ENCODE measurements at places on chromosomes 12 and 14. TPM values are rescaled to one million over a fixed set of nuclear protein-coding genes. Genes with fewer than 3 reads are reported as not detected.

The AMDHD1 gene
- total RNA-seq = 0.66 TPM

The OR6C3 gene
- total RNA-seq = not detected

The TAS2R20 gene
- 4.6 TPM for total RNA-seq

DNA sequence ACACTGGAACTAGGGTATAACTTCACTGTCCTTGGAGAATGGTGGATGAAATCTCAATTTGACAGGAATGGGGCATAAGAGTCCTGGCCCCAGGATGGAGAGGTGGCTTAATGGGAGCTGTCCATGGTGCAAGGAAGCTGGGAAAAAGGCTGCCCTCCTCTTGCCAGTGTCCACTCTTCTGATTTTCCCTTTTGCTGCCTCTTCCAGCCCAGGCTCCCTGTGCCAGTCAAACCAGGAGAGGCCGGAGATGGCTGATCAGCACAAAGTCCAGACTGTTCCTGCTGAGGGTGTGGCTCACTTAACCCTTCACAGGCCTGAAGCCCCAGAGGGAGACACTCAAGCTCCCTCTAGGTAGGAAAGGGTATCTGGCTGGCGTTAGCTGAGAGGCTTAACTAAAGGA is at the start of gene MYO1A:
Gene MYO1A (minus strand): TSS at position 240 of the 400 bp plus-strand sequence. CDS start 1,806 bp downstream, outside the sequence.
- no peak for DNase-seq
- no peak within 1 kb of the TSS for H3K4me3 ChIP-seq
- no peaks in the 10 kb centered on the region for H3K27me3 ChIP-seq
- H3K36me3 ChIP-seq = no peaks in the 10 kb centered on the region
- H3K4me1 ChIP-seq = no peaks in the 10 kb centered on the region

DNA sequence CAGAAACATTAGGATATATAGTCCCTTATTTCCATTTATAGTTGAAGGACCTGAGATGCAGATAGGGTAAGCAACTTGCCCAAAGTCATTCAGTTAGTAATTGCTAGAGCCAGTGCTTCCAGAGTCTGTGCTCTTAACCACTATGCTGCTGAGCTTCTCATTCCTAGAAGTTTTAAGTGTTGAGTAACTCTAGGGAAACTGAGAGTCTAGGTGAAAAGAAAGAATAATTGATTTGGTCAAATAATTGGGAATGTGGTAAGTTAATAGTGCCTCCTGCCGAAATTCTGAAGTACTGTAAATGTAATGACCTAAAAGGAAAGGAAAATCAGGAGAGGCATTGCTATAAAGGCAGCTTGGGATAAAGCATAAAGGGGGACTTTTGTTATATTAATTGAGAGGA is 14.1 kb downstream of the PYROXD1 start:
- no peak overlapping the region for H3K27ac ChIP-seq
- H3K4me3 ChIP-seq = no peak overlapping the region
- DNase-seq = no peak
- H3K4me1 ChIP-seq = no peaks in the 10 kb centered on the region
- no peaks in the 10 kb centered on the region for H3K27me3 ChIP-seq
- H3K36me3 ChIP-seq = peaks cover 28% of the 10 kb centered on the region

- H3K4me1 ChIP-seq = no peaks in the 10 kb centered on the region
- H3K27me3 ChIP-seq = no peaks in the 10 kb centered on the region
- H3K27ac ChIP-seq = no peak overlapping the region
- H3K36me3 ChIP-seq = no peaks in the 10 kb centered on the region
Measured at GRCh38 chr14:22622255-22622654, 21.9 kb downstream of the OR6J1 start.

- H3K27ac ChIP-seq = no peak overlapping the region
- H3K4me3 ChIP-seq = no peak overlapping the region
- no peaks in the 10 kb centered on the region for H3K36me3 ChIP-seq
- no peak for DNase-seq
Measured at GRCh38 chr12:43760396-43760795, 1.6 kb downstream of the IRAK4 start.

DNA sequence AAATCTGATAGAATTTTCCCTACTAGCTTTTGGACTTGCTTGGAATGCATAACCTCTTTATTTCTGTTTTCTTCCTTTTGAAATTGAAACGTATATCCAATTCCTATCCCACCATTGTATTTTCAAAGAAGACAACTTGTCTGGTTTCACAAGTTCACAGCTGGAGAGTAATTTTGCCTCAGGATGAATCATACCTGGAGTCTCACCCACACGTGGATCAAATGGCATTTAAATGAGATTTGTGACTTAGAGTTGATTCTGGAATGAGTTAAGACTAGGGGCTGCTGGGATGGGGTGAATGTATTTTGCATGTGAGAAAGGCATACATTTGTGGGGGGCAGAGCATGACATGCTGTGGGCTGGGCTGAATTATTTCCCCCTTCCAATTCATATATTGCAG is 516.5 kb upstream of the MGAT4C start:
- no peak overlapping the region for H3K27ac ChIP-seq
- H3K27me3 ChIP-seq = no peaks in the 10 kb centered on the region
- H3K4me1 ChIP-seq = no peaks in the 10 kb centered on the region
- no peak overlapping the region for H3K4me3 ChIP-seq
- no peak for DNase-seq

- H3K4me3 ChIP-seq = no peak overlapping the region
- H3K4me1 ChIP-seq = peaks cover 6% of the 10 kb centered on the region
- H3K36me3 ChIP-seq = no peaks in the 10 kb centered on the region
- peaks cover 18% of the 10 kb centered on the region for H3K27me3 ChIP-seq
Measured at GRCh38 chr12:115407723-115408122, 723.7 kb upstream of the TBX3 start.

DNA sequence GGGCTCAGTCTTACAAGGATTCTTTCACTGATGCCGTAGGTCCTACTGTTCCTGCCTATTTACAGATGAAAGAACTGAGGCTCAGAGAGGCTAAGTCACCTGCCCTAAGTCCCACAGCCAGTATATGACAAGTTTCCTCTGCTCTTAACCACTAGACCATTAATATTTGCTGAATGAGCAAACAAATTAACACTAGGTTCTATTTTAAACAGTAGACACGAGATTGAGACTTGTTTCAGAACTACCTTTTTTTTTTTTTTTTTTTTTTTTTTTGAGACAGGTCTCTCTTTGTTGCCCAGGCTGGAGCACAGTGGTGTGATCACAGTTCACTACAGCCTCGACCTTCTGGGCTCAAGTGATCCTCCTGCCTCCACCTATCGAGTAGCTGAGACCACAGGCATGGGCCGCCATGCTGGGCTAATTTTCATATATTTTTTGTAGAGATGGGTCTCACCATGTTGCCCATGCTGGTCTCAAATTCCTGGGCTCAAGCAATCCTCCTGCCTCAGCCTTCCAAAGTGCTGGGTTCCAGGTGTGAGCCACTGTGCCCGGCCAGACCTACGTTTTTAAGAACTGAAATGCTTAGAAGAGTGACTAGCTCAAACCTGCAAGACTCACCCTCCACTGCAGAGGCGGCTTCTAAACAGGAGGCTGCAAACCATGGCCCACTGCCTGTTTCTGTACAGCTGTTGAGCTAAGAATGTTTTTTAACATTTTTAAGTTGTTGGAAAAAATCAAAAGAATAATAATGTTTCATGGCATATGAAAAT is 12.9 kb downstream of the SYNE3 start:
- no peak overlapping the region for H3K4me3 ChIP-seq
- peaks cover 81% of the 10 kb centered on the region for H3K4me1 ChIP-seq
- no peak overlapping the region for H3K27ac ChIP-seq

All from esophagus muscularis mucosa (tissue), 4 donors.